HTR-8/SVneo (cell line): ENCODE measurements at places on chromosomes 7 and 10.
A peak's percentile ranks its signal among the peaks of the same experiment; 100 is the strongest.

GRCh38 chr10:74194999-74195398 is 44.0 kb downstream of the ADK start:
- no peak for DNase-seq

DNA sequence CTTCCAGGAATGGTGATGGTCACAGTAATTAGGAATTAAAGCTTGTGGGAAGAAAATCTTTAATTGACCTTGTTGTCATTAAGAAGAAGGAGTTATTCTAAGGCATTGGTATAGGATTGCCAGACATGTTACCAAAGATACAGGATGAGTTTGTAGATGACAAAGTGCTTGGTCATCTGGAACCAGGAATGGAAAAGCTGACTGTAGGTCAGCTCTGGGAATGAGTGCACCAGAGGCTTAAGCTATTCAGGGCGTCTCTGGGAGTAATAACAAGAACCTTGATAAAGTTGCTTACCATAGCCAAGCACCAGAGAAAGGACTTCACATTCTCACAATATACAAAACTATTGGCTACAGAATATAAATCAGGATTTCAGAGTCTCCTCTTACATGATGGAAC is 89.0 kb downstream of the PHTF2 start:
- DNase-seq, result no peak

GRCh38 chr7:6375348-6376101 is 72.2 kb downstream of the DAGLB start:
- no peak for DNase-seq

DNA sequence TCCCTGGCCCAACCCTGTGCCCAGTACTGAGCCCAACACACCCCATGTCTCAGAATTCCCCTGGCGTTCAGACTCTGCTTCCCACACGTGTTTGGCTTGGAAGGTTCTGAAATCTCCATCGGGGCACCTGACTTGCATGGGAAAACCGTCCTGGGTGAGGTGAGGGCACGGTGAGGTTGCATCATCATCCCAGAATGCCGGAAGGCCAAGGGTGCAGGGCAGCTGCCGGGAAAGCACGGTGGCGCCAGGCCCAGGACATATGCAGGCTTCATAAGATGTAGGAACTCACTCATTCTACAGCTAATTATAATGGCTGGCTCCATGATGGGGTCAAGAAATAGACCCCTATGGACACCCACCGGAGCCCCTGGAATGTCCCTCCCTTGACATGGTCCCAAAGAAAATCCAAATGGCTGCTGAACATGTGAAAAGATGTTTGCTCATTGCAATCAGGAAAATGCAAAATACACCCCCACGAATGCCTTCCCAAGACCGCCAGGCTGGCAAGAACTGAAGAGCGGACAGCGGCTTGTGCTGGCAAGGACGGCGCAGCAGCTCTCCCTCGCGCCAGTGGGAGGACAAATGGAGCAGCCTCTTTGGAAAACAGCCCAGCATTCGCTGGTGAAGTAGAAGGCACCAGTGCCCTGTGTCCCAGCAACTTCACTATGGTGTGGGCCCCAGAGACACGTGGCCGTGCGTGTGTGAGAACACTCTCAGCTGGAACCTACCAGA is 2.3 kb downstream of the KNDC1 start:
- no peak for DNase-seq

- DNase-seq, result no peak
Measured at GRCh38 chr10:129728905-129729795, 234.9 kb downstream of the EBF3 start.

DNA sequence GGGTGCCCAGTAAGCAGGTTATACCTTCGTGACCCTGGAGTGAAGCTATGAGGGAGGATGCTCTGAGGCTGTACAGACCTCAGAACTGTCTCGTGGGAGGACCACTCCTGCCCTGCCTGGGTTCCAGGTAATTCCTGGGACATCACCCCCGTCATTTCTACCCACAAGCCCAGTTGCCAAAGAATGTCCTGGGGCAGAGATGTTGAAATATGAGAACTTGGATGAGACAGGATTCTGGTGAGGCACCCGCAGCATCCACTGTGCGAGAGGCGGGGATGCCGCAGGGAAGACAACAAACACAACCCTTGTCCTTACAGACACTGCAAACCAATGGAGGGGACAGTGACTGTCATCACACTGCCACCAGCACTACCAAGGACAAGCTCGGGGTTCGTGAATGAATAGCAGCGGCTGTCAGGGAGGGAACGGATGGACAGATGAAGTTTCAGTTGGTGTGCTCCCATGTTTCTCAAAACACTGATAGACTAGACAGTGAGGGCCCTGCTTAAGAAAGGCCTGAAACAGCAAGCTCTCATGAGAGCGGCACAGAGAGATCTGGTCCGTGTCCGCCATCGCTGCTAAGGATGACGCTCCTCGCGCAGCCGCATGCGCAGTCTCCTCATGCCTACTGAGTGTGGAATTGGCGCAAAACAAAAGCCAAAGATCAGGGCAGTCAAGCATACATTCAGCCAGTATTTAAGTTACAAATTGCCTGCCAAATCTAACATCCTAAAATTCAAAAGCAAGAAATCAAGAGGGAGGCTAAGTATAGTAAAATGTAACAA is 82.0 kb upstream of the RHEB start:
- no peak for DNase-seq

DNA sequence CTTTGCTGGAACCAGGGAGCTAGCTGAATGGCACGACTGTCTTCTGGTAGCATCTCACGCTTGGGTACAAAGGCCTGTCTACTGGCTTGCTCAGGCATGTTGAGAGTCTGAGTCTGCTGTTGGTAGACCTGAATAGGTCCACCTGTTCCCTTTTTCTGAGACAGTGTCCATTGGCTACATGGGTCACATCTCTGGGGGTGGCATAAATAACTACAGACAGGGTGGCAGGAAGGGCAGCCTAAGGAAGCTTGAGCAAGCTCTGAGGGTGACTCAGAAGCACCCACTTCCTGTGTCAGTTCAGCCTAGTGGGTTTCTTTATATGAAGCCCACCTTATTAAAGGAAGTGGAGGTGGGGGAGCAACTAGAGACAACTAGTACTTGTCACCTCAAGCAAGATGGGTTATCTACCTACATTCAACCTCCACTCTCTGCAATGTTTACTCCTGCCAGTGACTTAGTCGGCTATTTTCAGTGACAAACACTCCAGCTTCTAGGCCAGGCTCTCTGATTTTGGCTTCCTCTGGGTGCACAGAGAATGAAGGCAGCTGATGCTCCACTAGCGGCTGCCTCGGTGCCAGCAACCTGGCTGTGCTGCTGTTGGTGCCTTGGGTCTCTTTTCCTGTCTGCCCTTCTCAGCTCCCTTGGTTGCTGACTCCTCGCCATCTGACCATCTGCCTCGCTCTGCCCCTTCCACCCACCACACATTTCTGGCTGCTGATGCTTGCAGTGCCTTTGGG is 5.7 kb upstream of the ZYX start:
- DNase-seq, result no peak

- peak; percentile 44 for DNase-seq
Measured at GRCh38 chr7:136134503-136134902, 157.3 kb upstream of the MTPN start.

GRCh38 chr7:120654241-120654640 is 203.7 kb downstream of the TSPAN12 start:
- DNase-seq, result no peak

DNA sequence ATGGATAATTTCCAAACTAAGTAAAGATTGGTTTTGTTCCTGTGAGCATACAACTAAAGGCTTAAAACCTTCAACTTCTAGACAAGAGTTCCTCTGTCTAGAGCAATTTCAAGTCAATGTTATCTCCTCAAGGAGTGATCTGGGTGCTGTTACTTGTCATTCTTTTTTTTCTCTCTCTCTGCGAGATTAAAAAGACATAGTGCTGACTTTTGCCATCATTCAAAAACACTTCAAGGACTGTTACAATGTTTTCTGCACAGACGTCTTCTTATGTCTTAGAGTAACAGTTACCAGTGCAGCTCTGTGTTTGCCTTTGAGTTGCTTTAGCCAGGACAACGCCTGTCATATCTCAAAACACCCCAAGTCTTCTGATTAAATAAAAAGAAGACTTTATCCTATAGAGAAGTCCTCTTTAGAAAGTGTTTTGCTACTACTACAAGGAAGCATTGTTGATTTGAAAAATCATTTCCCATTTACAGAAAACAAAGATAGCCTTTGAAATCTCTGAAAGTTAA is 263.5 kb upstream of the FERD3L start:
- DNase-seq, result no peak

- DNase-seq, result no peak
Measured at GRCh38 chr7:157009778-157010587, 480 bp downstream of the MNX1 start.

DNA sequence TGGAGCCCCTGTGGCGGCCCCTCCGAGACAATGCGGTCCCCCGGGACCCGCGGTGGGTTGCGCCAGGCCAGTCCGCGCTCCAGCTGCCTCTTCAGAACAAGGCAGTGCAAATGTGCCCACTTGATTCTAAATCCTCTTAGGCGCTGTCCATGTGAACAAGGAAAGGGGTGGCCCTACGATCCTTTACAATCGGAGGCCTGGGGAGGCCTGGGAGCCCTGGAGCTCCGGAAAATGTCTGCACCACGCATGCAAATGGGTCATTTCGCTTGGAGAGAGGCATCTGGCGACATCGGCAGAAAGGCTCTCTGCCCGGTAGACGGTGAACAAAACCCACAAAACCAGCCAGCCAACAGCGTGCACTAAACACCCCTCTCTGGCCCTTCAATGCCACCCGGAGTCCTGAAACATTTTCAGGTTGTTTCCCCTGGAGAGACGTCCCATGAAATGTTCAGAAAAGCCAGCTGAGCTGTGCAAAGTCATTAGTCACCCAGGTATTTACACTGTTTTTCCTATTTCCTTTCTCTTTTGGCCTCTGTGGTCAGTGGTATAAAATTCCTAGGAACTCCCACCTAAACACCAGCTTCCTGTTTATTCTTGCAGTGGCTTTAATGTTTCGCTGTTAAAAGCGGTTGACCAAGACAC is 102.8 kb upstream of the ZNF438 start:
- DNase-seq, result peak; percentile 64

DNA sequence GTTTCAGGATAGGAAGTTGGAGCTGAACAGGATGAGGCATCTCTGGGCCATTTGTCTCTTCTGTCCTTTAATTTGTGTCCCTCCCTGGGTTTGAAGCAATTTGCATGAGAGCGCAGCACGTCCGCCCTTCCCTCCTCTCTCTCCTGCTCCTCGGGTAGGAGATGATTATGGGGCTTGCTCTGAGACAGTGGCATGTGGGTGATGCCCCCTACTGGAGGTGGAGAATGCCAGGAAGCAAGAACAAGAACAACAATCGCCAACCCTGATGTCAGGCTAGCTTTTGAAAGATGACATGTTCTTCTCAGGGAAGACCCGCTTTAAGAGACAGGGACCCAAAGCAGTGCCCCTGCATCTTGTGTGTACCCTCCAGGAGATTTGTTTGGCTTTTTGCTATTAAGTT is 63.9 kb upstream of the LOXL4 start:
- DNase-seq, result no peak

DNA sequence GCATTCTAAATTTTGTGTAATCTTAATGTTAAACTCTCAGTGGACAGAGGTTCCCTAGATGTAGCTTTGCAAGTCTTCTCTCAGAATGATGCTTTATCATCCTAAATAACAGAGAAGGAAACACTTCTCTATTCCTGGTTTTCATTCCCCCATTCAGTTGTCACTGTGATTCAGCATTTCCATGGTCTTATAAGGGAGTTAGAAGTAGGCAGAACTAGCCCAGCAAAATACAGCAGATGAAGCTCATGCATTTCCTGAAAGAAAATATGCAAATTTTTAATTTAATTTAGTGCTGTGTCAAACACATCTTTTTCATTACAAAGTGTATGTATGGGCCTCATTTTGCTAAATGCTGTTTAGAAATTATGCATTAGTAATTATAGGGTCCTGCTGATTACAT is 70.1 kb downstream of the ITPRID1 start:
- no peak for DNase-seq

GRCh38 chr10:100413173-100413572 is 49.6 kb upstream of the WNT8B start:
- no peak for DNase-seq

DNA sequence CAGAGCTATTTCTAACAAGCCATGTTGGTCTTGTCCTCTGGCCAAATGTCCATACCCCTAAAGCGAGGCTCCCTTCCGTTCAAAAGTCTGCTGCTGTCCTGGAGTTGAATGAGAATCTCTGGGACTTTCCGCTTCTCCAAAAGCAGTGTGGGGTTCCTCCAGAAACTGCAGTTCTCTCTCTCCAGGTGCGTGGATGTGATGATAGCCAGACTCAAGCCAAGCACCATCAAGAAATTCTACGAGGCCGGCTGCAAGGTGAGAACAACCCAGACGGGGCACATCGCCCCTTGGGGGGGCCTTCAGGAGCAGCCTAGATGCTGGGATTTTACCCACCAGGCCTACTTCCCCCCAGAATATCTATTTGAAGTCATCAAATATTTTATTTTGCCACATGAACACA is 26.5 kb downstream of the BTBD16 start:
- DNase-seq, result no peak

DNA sequence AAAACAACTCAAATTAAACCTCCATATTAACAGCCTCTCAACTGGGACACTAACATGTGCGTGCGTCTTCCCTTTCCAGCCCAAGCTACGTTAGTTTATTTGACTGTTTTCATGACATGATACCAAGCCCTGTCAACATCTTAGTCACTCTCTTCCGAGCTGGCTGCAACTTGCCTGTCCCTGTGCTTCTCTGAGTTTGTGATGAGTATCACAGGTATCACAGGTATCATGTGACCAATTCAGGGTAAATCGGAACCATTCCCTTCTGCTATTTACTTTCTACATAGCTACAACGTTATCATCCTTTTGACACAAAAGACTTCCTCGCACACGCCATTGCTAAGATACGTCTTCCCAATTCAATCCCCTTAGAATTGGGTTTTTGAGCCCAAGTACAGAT is 70.2 kb downstream of the CAV1 start:
- DNase-seq, result no peak

DNA sequence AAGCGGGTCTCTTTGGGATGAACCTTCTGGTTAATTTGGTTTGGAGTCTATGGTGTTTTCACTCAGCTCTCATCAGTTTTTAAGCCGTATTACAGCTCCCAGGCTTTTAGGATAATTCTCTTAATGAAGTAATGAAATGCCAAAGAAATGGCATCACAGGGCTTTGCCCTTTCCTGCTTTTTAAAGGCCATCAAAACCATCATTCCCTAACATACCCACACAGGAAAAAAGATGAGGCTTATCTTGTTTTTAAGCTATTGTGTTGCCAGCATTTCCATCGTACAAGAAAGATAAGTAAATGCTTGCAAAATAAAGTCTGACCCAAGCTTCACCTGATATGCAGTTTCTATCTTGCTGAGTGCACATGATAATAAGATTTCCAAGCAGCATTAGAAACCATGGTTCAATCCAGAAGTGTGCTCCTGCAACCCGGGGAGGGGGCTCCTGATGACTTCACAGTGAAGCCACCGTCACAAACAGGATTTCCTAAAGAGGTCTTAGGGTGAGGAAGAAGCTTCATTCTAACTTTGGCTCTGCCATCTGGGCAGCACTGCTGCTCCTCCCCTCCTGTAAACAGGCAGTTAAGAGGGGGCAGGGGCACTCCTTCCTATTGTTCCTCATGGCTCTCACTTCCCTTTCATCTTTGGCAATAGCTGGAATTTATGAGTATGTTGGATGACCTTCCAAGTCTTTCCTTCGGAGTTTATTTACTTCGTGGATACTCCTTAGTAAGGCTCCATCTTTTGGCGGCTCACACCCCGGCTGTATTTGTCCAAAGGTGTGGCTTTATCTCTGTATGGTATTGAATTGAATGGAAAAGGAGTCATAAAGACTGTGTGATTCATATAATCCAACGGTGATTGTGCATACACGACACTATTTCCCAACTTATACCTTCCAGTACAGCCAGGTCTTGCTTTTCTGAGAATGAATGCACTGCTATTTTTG is 55.2 kb upstream of the FAM133B start:
- no peak for DNase-seq

GRCh38 chr10:53748319-53748718 is 975.7 kb upstream of the MBL2 start:
- no peak for DNase-seq
